ENCODE measurements at places on chromosomes 3 and 15.

- no peak for DNase-seq
These were observed 1.9 kb downstream of the NEIL1 start for GRCh38 chr15:75348562-75349350.

DNA sequence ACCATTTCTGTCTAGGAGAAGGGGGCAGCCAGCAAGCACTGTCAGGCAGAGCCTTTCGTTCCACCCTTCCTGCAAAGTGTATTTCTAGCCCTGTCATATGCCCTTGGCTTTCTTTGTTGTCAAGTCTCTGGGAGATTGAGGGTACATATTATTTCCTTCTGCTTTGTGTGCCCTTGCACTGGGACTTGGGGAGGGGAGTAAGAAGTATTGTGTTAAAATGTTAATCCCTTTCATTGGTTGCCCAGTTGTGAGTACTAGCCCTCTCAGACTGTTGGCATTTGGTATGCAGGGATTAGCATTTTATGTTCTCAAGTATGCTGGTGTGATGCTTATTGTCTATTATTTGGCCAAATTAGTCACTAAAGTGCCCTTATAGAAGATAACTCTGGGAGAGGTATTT is 63.9 kb downstream of the RBM6 start:
- DNase-seq: no peak

- no peak for DNase-seq
These were observed 123.4 kb downstream of the SEC22A start for GRCh38 chr3:123324880-123325765.

GRCh38 chr3:18445401-18446148 is 20.4 kb upstream of the SATB1 start:
- DNase-seq: peak; percentile 68

GRCh38 chr3:25462495-25462894 is 34.4 kb downstream of the RARB start:
- no peak for DNase-seq

GRCh38 chr3:101803173-101803782 is 24.3 kb downstream of the NXPE3 start:
- DNase-seq: peak; percentile 31

DNA sequence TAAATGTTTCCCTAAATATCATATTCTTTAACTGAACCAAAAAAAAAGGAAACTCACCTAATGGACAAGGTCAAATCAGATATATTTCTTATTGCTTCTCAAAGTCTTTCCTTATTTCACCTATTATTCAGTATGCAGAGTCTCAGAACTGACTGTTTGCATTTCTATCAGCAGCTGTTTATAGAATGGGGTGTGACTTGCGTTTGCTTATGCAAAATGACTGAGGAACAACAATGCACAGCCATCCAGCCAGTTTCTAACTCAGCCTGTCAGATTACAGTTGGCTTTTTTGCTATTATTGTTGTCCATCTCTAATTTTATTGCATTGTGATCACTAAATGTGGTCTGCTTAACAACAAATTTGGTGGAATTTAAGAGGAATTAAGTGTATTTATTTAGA is 40.7 kb downstream of the RAB27A start:
- no peak for DNase-seq

GRCh38 chr3:181054538-181054937 is 65.0 kb upstream of the DNAJC19 start:
- DNase-seq: no peak

- DNase-seq: no peak
These were observed 51.2 kb upstream of the FOXB1 start for GRCh38 chr15:59952960-59953359.

GRCh38 chr3:123795471-123796251 is 88.5 kb downstream of the MYLK start:
- DNase-seq: no peak

- DNase-seq: no peak
These were observed 251.0 kb downstream of the KCNH8 start for GRCh38 chr3:19399356-19399755.

GRCh38 chr3:147729641-147730040 is 320.5 kb downstream of the ZIC1 start:
- no peak for DNase-seq

DNA sequence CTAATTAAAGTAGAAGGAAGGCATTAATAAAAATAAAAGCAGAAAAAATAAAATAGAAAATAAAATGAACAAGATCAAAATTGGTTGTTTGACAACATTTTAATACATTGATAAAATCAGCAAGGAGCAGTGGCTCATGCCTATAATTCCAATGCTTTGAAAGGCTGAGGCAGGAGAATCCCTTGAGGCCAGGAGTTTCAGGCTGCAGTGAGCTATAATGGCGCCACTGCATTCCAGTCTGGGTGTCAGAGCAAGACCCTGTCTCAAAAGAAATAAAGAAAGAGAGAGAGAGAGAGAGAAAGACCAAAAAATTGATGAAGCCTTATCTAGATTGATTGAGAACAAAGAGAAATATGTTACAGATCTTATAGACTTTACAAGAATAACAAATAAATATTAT is 2.1 kb downstream of the XCR1 start:
- DNase-seq: no peak

- DNase-seq: no peak
These were observed 82.1 kb downstream of the DUT start for GRCh38 chr15:48413304-48413703.

DNA sequence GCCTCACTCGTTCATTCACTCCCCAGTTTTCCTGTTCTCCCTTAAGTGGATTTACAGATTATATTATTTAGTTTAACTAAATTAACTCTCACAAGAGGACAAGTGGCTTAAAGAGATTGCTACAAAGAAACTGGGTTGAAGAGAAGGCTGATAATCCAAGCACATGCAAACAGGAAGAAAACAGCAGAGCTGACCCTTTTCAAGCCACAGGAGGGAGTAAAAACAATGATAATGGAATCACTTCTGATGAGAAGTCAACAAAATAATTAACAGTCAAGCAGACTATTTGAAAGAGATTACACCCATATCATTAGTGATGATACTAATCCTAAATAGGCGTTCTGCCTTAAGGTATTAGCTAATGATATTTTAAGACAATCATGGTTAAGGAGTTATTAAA is 31.7 kb downstream of the BOC start:
- DNase-seq: no peak

- no peak for DNase-seq
These were observed 4.2 kb upstream of the NPHP3 start for GRCh38 chr3:132726341-132726823.

DNA sequence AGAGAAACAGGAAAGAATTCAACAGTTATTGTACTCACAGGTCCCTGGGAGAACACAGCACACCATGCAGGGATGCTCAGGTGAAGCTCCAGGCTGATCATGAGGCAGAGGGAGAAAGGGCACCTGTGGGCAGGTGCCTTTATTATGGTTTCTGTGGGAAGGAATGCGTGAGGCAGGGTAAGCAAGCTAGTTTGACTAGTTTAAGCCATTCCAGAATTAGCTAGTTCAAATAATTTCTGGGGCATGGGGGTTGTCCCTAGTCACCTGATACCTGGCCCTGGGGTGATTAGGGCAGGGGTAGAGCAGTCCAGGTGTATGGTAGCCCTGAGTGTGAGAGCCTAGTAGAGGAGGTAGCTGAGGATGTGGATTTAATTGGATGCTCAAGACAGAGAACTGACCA is 47.9 kb upstream of the DCLK3 start:
- no peak for DNase-seq

- DNase-seq: no peak
These were observed 47.5 kb downstream of the PRTG start for GRCh38 chr15:55695432-55695831.

GRCh38 chr3:97687734-97688133 is 76.8 kb upstream of the ARL6 start:
- DNase-seq: no peak

DNA sequence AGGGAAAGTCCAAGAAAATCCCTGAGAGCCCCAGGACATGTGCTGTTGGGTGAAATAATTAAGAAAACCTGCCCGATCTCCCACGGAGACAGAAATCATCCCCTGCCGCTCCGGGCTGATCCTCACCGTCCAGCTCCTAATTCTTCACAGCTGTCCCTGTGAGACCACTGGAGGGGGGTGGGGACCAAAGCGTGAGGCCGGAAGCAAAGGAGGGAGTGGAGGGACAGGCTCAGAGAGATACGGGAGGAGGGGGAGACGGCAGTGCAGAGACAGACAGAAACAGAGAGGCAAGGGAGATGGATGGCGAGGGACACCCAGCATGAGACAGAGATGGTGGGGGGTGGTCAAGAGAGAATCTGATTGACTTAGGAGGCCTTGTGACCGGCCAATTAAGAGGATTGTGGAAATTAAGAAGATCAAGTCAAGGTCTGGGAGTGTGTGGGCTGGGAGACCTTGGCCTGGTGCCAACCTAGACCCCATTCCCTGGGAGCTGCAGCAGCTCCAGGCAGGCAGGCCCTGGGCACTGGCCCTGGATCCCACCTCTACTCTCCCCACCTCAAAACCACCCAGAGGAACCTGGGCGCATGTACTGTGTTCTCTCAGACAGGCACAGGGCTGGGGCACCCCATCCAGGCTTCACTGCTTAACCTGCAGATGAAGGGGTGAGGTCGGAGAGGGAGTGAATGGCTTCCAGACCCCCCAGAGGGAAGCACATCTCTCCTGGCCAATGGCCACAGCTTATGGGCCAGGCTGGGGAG is 113.2 kb upstream of the ALDH1A3 start:
- DNase-seq: no peak

DNA sequence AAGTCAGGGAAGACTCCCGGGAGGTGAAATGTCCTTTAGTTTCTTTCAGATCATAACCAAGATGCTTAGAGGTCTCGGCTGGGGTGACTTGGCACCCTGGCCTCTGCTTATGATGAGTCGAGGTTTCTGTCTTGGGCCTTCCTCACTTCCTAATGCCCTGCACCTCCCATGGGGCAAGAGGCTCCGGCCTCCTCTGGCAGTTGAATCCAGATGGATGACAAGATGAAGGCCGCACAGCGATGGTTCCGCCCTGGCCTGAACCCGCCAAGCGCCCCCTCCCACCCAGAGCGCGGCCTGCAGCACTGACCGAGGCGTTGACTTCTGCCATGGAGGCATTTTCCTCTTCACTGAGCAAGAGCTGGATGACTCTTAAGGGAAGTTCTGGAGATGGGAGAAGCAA is 31.3 kb downstream of the MUC20 start:
- no peak for DNase-seq

DNA sequence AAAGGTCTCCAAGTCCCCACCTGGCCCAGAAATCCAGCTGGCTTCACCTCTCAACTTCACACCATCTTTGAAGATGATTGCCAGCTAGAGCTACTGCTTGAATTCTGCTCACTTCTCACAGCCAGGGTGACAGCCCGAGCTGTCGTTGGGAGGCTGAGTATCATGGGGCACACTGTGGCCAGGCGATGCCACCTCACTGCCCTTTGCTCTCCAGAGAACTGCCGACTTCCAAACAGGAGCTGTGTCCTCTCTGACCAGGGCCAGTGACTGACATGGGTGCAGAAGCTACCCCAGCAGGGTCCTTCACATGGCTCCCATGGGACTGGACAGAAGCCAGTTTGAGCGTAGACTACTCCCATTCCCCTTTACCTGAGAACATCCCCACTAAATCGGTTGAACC is 254.0 kb downstream of the GABRB3 start:
- DNase-seq: no peak

GRCh38 chr3:151866711-151867410 is 6.6 kb upstream of the SUCNR1 start:
- no peak for DNase-seq

GRCh38 chr3:113063126-113063894 is 72.5 kb downstream of the GTPBP8 start:
- no peak for DNase-seq

DNA sequence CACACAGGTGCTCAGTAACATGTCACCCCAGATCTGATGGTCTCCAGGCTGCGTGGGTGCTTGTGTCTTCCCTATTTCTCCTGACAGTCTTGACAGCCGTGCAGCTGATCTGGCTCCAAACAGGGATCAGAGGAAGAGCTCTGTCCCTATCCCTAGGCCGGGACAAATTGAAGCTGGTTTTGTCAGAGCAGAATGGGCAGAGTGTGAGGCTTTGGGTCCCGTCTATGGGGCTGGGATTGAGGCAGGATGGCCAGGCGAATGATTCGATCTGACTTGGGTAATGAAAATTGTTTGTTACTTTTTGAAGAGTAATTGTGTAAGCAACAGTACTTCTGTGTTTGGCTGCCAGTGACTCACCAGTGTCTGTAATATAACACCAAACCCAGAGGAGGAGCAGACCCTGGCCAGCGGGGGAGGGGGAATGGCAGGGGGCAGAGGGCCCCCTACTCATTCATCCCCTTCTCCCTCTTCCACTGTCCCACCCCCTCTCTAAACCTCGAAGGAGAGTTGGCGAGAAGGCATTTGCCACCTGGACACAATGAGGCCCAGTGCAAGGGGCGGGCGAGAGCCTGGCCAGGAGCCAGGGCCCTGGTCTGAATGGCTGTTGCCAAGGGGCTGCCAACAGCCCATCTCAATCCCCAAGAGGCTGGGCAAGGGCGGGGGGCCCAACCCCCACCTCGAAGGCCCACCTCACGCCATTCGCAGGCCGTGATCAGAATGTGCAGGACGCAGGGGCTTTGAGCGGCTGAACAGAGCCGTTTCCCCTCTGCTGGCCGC is 4.9 kb upstream of the MAGEF1 start:
- no peak for DNase-seq

- no peak for DNase-seq
These were observed 55.4 kb downstream of the RASGRF1 start for GRCh38 chr15:79035111-79035601.

DNA sequence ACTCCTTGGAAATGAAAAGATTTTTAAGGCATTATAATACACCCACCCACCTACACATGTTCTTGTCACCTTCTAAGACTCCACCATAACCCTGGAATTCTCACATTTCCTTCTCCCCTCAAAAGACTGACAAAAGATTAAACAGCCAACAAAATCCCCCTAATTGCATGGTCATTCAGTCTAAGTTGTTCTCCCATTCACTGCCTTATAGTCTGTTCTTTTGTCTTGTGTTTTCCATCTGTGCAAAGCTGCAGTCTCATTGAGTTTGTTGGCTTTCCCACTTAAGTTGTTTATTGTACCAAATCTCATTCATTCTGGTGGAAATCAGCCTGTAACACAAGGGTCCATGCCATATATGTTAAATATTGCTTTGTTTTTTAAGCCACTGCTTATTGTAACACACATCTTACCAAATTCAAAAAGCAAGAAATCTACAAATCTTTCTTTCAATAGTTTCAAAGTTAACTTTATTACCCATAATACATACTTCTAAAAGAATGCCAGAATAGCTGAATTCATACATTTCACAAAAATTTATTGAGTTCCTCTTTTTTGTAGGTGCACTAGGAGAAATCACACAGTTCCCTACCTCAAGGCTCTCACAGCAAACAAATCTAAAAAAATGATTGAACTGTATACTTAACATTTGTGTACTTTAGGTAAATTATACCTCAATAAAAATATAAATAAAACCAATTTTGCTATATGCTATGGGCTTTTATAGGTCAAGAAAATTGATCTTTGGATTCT is 2.4 kb upstream of the RCN2 start:
- no peak for DNase-seq

GRCh38 chr3:169285057-169286033 is 378.2 kb downstream of the MECOM start:
- DNase-seq: no peak

DNA sequence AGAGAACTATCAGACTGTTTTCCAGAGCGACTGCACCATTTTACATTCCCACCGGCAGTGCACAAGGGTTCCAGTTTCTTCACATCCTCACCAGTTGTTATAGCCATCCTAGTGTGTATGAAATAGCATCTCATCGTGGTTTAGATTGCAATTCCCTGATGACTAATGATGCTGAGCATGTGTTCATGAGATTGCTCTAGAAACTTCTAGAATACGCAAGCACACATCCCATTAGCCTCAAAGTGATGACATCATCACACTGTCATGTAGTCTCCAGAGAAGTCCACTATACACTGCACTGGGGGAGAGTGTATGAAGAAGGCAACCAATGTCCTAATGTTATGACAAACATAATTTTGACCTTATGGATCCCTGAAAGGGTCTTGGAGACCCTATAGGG is 30.1 kb downstream of the FBLN2 start:
- no peak for DNase-seq
